ENCODE measurements at places on chromosomes 7 and 10. TPM values are rescaled to one million over a fixed set of nuclear protein-coding genes. Genes with fewer than 3 reads are reported as not detected.
A peak's percentile ranks its signal among the peaks of the same experiment; 100 is the strongest.

GRCh38 chr10:103295374-103296015, 18.6 kb downstream of the INA start:
- no peak for DNase-seq

DNA sequence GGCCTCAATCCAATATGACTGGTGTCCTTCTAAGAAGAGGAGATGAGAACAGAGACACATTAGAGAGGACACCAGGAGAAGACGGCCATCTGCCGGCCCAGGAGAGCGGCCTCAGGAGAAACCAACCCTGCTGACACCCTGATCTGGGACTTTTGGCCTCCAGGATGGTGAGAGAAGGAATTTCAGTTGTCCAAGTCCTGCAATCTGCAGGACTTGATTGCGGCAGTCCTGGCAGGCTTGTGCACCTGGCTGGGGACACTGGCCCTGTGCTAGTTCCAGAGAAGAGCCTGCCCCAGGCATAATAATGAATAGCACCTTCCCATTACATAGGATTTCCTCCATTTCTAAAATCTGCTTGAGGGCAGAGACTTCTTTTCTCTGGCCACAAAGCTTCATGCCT, 409.9 kb upstream of the SHH start:
- no peak for DNase-seq

DNA sequence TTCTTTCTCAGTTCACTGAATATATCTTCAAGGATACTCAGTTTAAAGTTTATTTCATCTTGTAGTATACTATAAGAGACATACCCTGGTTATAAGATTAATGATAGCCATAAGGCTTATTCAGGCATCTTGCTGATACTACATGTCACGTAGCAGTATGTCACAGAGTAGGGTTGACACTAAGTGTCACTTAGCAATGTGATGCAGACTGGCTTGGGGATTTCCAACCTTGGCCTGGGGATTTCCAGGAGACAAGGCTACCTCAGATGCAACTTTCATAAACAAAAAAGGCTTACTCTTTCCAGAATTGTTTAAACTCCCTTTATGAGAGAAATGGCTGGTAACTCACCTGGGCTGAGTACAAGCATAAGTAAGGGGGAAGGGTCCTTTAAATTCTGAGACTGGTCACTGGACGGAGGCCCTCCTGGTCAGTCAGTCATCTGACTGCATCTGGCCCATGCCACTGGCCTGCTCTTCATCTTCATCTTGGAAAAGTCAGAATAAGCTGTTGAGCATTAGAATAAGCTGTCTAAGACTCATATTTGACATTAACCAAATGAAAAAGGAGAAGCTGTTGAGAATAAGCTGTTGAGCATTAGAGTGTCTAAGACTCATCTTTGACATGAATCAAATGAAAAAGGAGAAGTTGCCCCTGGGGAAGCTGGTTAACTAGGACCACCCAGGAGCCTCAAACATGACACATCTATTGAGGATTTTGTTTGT, 9.5 kb downstream of the SLC13A1 start:
- no peak for DNase-seq

- no peak for DNase-seq
These were observed 151.3 kb upstream of the NPVF start for GRCh38 chr7:25379351-25380300.

- DNase-seq = peak; percentile 29
These were observed 861 bp downstream of the NRBF2 start for GRCh38 chr10:63133821-63134557.

DNA sequence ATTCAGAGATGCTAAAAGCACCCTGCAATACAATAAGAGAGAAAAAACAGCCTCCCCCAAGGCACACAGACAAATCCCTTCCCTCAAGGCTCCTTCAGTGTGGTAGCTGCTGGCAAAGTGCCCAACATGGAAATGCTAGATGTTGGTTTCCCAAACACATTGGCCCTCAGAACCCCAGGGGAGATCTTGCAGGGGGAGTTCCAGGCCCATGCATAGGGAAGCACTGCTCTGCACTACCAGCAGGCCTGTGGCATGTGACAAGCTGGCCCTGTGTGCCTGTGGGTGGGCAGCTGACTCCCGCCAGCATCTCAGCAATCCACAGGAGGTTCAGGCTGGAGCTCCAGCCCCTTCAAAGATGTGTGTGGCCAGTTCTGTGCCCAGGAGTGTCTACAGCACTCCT, 16.8 kb upstream of the CSGALNACT2 start:
- DNase-seq = no peak

Gene SRRM3
- total RNA-seq = not detected

Gene COL13A1
- total RNA-seq = not detected

Gene C7orf33
- not detected for total RNA-seq

Gene BRI3
- total RNA-seq = 55.9 TPM
